ENCODE measurements at places on chromosomes 1 and 21. TPM values are rescaled to one million over a fixed set of nuclear protein-coding genes. Genes with fewer than 3 reads are reported as not detected.
A peak's percentile ranks its signal among the peaks of the same experiment; 100 is the strongest.

DNA sequence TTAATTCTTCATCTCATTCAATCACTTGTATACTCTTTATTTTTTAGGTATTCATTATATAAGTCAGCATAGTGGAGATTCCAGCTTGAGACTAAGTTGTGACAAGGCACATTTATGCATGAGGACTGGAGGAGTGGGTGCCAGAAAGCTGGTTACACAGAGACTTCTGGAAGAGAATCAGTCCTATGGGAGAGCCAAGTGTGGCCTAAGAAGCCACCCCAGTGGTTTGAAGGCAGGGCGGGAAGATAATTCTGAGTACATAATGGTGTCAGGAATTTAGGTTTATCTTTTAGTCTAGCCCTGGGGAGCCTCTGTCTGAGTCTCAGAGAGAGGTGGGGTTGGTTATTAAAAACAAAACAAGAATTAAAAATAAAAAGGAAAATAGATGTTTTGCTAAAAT, 83.0 kb downstream of the SPAG17 start:
- no peak for DNase-seq

DNA sequence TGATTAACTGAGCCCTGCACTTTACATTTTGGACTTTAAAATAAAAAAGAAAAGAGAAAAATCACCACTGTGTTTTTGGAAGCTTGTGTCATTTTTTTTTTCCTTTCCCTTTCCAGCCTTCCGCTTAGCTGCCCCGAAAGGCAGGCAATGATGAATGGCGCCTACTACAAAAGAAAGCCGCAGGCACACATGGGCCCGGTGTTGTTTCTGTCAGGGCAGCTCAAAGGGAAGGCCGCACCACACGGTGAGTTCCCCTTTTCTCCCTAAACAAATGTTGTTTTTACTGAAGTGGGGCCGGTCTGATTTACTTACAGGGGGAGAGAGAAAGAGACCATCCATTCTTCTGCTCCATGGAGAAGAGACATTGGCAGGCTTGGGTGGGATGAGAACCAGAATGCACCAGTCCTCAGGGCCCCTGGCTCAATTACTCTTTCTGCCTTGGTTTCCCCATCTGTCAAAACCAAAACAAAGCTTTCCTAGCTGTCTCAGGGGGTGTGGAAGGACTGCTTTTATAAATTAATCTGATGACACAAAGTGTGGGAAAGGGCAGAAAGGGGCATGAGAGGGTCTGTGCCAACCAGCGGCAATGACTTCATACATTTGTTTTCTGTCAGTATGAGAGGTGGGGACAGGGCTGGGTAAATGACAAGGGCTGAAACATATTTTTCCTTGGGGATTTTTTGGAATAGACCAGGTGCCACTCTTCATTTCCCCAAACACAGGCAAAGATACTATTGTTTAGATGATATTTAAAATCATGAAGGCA, 91.4 kb upstream of the PLXNA2 start:
- DNase-seq: no peak

- no peak for DNase-seq
Measured at GRCh38 chr1:33609739-33610138, 137.3 kb downstream of the ZSCAN20 start.

GRCh38 chr1:110746644-110747259, 72.0 kb upstream of the KCNA3 start:
- DNase-seq: peak; percentile 30

DNA sequence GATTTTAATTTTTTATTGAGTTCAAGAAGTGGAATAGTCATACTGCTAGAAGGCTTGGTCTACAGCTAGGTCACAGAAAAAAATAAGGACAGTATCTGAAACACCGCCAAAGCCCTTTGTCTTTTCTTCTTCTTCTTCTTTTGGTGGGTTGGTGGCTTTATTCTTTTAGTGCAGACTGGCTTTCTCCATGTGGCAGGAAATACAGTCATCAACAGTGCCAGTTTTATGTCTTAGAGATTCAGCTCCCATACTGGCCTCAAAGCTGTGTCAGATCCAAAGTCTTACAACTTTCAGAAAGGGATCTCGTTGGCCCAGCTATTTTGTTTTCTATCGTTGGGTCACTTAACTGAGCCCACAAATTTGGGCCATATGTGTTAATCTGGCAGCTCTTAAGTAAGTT, 58.2 kb downstream of the FNBP1L start:
- DNase-seq: no peak

The SNX7 gene
- not detected for total RNA-seq

GRCh38 chr1:64685217-64685616, 59.7 kb upstream of the RAVER2 start:
- DNase-seq: no peak

The GJC2 gene
- total RNA-seq: 2.8 TPM

DNA sequence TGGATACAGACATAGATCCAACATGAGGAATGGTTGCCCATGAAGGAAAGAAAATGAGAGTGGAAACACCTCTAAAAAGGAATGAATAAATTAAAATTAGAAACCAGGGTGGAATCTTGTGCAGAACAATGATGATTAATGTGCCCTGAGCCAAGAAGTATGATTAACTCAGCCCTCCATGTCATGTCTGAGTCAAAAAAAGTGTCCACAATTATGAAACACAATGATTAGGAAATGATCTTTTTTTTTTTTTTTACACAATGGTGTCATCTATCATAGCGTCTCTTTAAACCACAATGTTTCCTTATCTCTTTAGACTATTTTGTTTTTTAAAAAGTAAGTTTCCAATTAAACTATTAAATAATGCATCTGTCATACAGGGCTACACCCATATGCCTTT, 78.9 kb upstream of the RAB4A start:
- DNase-seq: no peak

The DIO1 gene
- total RNA-seq: not detected

GRCh38 chr1:207223162-207223561, 98.3 kb upstream of the CD55 start:
- no peak for DNase-seq

The PPOX gene
- total RNA-seq: 82.1 TPM

DNA sequence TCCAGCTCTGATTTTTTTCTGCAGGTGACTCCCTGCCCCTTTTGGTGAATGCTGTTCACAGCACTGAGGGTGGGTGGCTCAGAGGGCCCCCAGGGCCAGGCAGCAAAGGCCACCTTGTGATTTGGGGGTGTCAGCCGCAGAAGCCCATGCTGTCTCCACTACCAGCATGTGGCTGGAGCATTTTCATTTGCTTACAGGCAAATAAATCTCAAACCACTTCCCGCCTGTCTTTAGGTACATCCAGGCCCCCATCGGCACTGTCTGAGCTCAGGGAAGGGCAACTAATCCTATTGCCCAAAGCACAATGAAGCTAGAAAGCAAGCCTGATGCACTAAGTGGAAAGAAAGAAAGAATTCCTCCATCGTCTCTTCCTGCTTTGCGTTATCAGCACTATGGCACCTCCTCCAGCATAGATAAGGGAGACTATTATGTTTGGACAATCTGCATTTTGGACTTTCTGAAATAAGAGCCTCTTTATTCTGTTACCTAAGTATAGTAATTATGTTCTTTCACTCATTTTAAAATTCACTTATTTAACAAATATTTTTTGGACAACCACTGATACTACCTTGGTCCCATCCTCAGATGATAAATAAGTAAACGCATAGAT, 100.5 kb upstream of the TLR5 start:
- DNase-seq: no peak

DNA sequence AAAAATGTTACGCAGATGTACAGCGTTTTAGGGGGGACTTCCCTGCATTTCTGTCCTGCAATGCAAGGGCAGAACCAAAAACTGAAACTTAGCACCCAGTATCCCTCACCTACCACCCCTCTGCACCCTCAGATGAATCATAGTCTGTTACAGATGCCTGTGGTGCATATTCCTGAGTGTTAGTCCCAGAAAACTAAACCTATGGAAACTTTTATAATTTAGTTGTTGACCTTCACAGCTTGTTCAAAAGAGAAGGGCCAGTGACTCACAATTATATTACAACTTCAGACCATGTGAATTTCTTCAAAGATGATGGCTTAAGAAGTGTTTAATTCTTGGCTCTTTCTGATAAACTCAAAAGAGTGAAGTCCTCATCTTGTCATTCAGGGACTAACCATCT, 5.8 kb downstream of the PTGER3 start:
- no peak for DNase-seq

GRCh38 chr1:21641537-21641936, 27.6 kb downstream of the RAP1GAP start:
- DNase-seq: no peak
